Stromal cell of bone marrow (primary cell): ENCODE measurements at places on chromosomes 4 and X.

GRCh38 chr4:4860600-4861389 is 1.3 kb downstream of the MSX1 start:
- no peak for DNase-seq

GRCh38 chrX:23631136-23631535 is 36.2 kb upstream of the PRDX4 start:
- DNase-seq, result no peak

DNA sequence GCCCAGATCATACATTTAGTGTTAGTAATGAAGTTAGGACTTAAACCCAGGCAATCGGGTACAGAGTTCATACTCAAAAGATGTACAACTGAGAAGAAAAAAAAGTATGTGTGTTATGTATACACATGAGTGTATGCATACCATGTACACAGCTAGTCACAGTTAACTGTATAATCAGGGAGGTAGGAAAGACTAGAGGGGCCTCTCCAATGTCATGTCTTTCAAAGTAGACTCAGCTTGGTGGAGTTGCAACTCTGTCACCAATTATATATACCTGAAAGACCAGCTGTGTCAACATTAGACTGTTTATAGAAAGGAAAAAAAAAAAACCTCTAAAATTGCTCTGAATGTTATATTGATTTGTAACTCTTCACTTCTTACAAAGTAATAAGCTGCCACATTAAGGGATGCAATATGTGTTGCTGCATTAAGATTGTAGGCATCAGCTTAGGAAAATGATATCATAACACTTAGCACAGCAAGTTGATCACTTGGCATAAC is 167.5 kb downstream of the DCTD start:
- DNase-seq, result no peak

- DNase-seq, result no peak
These were observed 40.1 kb downstream of the NUDT11 start for GRCh38 chrX:51456246-51456645.

- no peak for DNase-seq
These were observed 501.8 kb upstream of the GALNT7 start for GRCh38 chr4:172666711-172667368.

DNA sequence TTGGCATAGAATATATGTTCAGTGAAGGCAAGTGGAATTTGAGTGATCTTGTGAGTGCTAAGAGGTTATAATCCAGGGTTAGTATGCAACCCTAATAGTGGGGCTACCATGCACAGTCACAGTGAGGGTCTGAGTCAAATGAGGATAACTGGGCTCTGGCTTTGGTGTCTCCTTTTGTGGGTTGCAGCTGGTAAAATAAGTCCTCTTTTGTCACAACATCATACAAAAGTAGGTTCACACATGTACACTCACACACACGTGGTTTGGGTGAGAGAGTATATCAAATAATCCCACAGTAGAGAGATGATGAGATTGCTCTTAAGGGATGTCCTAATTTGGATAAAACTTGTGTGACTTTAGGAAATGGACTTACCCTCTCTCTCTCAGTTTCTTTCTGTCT is 79.6 kb upstream of the EOLA2 start:
- DNase-seq, result no peak

GRCh38 chr4:124118061-124118460 is 594.5 kb downstream of the ANKRD50 start:
- DNase-seq, result no peak

- DNase-seq, result no peak
These were observed 8.0 kb downstream of the LGI2 start for GRCh38 chr4:25022766-25023165.

DNA sequence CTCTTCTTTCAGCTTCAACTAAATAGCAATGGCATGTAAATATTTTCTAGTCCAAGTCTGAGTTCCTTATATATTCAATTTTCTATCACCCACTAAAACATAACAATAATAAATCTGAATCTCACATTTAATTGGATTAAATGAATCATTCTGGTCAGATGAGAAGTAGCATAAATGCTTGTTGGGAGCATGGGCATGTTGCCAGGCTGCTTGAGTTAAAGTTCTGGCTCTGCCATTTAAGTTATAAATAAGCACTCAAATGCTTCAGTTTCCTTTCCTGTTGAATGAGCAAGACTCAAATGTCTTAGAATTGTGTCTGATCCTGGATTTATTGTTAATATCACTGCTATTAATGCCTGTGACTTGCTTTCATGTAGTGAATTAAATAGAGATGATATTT is 496.3 kb downstream of the STPG2 start:
- no peak for DNase-seq

DNA sequence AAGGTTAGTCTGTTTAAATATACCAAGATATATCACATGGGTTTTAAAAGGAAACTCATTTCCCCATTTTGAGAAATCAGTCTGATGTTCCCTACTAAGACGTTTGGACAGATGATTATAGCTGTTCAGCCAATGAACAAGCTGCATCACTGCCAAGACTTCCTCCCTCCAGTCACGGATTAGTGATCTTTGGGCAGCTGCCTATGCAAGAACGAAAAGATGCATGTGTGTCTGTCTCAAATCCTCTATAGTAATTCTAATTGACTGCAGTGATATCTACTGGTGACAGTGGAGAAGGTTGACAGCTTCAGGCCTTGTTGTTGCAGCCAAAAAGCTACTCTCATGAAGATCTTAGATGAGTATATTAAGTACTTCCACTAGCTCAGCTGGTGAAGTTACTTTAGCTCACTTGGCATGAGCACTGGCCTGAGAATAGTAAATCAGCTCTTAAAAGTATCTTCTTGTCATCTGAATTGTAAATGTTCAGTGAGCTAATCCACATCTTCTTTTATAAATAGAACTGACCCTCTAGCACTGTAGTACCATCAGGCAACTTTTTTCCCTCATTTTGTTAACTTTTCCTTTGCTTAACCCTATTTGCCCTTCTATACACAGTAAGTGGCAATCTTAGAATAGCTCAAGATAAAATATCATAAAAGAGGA is 134.5 kb upstream of the PCDH10 start:
- no peak for DNase-seq
